Skeletal muscle tissue (tissue), 5 donors: ENCODE measurements at places on chromosomes 1 and 21. TPM values are rescaled to one million over a fixed set of nuclear protein-coding genes. Genes with fewer than 3 reads are reported as not detected.

GBP5 gene
- total RNA-seq = 0.52 TPM

THBS3 gene
- 40.2 TPM for total RNA-seq

ATP6V1G3 gene
- not detected for total RNA-seq

SYT14 gene
- under 0.01 TPM for total RNA-seq

TNFSF4 gene
- total RNA-seq = 2.6 TPM

AMY1B gene
- total RNA-seq = not detected

LCE1F gene
- not detected for total RNA-seq

SLAMF7 gene
- total RNA-seq = 0.52 TPM

DIRAS3 gene
- total RNA-seq = 1.6 TPM

GPATCH4 gene
- 10.4 TPM for total RNA-seq

CLCN6 gene
- 3.7 TPM for total RNA-seq

FCRL2 gene
- not detected for total RNA-seq

CNR2 gene
- under 0.01 TPM for total RNA-seq

OR6K3 gene
- total RNA-seq = not detected

BGLAP gene
- 1.0 TPM for total RNA-seq

UBE4B gene
- total RNA-seq = 25.1 TPM

UCHL5 gene
- 20.4 TPM for total RNA-seq

MAGI3 gene
- 13.0 TPM for total RNA-seq

HES3 gene
- not detected for total RNA-seq

FCER1G gene
- 16.2 TPM for total RNA-seq

SELP gene
- total RNA-seq = 0.52 TPM

SELL gene
- total RNA-seq = 8.4 TPM

KRTAP12-2 gene
- total RNA-seq = not detected

RBBP4 gene
- 104 TPM for total RNA-seq

IL19 gene
- total RNA-seq = not detected

ZSWIM5 gene
- 0.52 TPM for total RNA-seq

NSUN4 gene
- 11.5 TPM for total RNA-seq

UQCRHL gene
- total RNA-seq = 4.7 TPM

ST6GALNAC3 gene
- total RNA-seq = 3.7 TPM

DCDC2B gene
- total RNA-seq = not detected

DCST1 gene
- not detected for total RNA-seq

TNNI3K gene
- total RNA-seq = 2.1 TPM

CBR1 gene
- total RNA-seq = 21.4 TPM

TNFAIP8L2 gene
- total RNA-seq = 4.2 TPM

GCSAML gene
- total RNA-seq = 0.52 TPM
